GM04504 (cell line): ENCODE measurements at places on chromosomes 5 and 9.

GRCh38 chr5:156591631-156592030 lies 258.5 kb upstream of the PPP1R2B start:
- no peak for DNase-seq

GRCh38 chr5:68953875-68954617 lies 139.8 kb upstream of the SLC30A5 start:
- DNase-seq, result peak; percentile 28

DNA sequence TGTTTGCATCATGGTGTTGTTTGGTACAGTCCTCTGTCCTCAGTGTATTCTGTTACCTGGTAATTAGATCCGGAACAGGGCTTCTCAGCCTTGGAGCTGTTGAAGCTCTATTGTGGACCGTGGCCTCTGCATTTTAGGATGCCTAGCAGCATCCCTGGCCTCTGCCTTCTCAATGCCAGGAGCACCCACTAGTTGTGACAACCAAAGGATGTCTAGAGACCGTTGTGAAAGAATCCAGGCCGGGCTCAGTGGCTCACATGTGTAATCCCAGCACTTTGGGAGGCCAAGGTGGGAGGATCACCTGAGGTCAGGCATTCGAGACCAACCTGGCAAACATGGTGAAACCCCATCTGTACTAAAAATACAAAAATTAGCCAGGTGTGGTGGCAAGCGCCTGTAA lies 159.6 kb downstream of the CACNA1B start:
- DNase-seq, result no peak

GRCh38 chr5:147403651-147404640 lies 105.9 kb downstream of the DPYSL3 start:
- DNase-seq, result peak; percentile 94

DNA sequence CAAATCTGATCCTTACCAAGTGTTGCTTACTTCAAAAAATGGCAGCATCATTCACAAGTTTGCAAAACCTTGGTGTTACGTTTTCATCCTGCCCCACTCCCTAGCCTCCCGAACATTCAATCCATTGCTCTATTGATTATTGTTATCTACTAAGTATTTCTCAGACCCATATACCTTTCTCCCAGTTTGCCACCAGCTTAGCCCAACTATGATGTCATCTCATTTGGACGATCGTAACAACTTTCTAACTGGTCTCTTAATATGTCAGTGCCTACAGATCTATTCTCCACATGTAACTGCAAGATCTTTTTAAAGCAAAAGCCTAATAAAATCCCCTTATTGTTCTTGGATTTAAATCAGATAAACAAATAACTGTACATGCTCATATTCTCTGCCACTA lies 497.1 kb upstream of the EDIL3 start:
- no peak for DNase-seq
